ENCODE measurements at places on chromosomes 1 and 21. TPM values are rescaled to one million over a fixed set of nuclear protein-coding genes. Genes with fewer than 3 reads are reported as not detected.

Gene STIL
- total RNA-seq: 4.6 TPM

Gene LAD1
- not detected for total RNA-seq

Gene VANGL1
- 11.8 TPM for total RNA-seq

Gene ADGRL2
- total RNA-seq: under 0.01 TPM

Gene WDR77
- total RNA-seq: 73.0 TPM

Gene MRPS21
- total RNA-seq: 31.2 TPM

Gene FAM167B
- total RNA-seq: under 0.01 TPM

Gene LCE2B
- total RNA-seq: not detected

Gene GJC2
- total RNA-seq: 12.7 TPM

Gene CACHD1
- 3.8 TPM for total RNA-seq

Gene SPRR2F
- total RNA-seq: not detected

Gene ADORA3
- total RNA-seq: 0.54 TPM

Gene HLX
- 8.1 TPM for total RNA-seq

Gene LAX1
- total RNA-seq: 1.3 TPM

Gene SAMD13
- total RNA-seq: 5.7 TPM

Gene AMY2B
- 7.3 TPM for total RNA-seq
